ENCODE measurements at places on chromosomes 5 and 9.

GRCh38 chr9:86464242-86464641 lies 110.0 kb upstream of the TUT7 start:
- DNase-seq: no peak

GRCh38 chr9:93682155-93682968 lies 106.0 kb downstream of the PHF2 start:
- DNase-seq: peak; percentile 73

DNA sequence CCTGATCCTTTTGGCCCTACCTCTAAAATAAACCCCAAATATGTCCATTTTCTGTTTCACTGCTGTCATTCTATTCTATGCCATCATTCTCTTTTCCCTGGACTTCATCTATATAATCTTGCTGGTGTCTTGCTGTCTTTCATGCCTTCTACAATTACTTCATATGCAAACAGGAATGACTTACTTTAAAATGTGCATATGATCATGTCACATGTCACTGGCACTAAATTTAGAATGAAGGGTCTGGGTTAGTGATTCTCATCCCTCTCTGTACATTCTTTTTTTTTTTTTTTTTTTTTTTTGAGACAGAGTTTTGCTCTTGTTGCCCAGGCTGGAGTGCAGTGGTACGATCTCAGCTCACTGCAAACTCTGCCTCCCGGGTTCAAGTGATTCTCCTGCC lies 22.9 kb downstream of the FAF2 start:
- no peak for DNase-seq

DNA sequence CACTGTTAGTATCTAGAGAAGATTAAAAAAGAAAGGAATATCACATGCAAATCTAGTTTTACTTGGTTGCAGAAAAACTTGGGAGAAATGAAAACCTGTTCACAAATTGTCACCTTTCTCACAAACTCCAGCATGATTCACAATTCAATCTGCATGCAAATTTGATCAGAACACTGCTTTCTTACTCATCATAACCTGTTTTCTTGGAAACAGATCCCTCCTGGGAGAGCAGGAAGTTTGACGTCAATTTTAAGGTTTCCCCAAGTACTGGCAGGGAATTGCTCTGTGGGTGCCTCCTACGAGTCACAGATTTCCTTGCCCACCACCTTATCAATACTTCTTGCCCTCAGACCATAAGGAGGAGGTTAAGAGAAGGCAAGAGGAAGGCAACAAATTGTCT lies 30.2 kb upstream of the HTR4 start:
- no peak for DNase-seq

DNA sequence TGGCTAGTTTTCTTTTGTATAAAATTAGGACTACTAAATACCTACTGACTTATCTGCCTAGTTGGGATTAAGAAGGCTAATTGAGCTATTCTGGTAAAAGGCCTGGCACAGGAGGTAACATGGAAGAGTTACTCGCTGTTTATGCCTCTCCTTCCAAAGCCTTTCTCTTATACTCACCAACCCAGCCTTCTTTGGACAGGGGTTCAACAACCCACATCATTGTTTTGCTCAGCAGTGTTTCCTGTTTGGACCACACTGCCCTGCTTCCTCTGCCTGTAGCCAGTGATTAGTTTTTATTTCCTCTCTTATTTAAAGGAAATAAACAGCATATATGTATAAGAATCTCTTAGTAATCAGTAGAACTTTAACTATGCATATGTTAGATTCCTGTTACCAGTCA lies 85.1 kb upstream of the TLX3 start:
- no peak for DNase-seq

GRCh38 chr5:133664422-133664821 lies 52.1 kb upstream of the FSTL4 start:
- DNase-seq: no peak

- no peak for DNase-seq
Observed at GRCh38 chr5:159906463-159906862, 9.8 kb upstream of the ADRA1B start.

DNA sequence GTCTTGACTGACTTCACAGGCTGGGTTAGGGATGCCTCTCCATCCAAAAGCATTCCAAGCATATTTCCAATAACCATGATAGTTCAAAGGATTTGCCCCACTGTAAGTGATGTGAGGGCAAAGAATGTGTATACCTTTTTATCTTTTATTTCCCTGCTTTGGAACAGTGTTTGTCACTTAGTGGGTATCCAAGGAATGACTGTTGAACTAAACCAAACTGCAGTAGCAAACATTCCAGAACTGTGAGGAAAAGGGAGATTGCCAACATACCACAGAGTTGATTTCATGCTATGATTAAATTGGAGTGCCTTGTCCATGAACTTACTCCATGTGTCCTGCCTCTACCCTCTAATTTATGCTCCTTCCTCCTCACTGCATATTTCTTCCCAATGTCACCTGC lies 400.0 kb downstream of the KIAA0825 start:
- no peak for DNase-seq

- no peak for DNase-seq
Observed at GRCh38 chr9:89935115-89935514, 330.3 kb downstream of the GADD45G start.

DNA sequence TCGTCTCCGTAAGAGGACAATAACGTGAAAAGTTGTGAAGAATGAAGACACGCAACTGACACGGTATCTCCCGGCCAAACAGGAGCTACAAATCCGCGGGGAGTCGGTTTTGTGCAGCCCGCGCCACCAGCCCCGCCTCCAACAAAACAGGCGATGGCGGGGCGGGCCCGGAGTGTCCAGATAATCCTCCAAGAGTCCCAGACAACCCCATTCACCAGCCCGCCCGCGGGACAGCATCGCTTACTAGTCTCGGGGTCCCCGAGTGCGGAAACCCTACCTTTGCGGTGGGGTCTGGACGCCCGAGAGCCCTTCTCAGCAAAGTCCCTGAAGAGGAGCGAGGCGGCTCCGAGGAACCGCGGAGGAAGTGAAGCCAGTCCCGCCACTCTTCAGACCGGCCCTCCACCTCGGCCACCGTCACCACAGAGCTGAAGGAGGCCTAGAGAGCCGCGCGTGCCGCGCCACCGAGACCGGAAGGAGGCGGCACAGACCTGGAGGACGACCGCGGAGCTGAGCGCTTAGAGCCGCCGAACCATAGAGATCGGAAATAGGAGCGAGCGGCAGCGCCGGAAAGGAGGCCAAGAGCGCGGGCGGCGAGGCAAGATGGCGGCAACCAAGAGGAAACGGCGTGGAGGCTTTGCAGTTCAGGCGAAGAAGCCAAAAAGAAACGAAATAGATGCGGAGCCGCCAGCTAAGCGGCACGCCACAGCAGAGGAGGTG lies at the start of the genes BRIX1 and RAD1:
BRIX1 (plus strand) TSS at position 573 of the 717 bp plus-strand sequence; CDS start at position 601, 28 bp downstream.
RAD1 (minus strand) TSS at position 366 of the 717 bp plus-strand sequence. CDS start 612 bp downstream, outside the sequence.
- peak; percentile 98 for DNase-seq

- no peak for DNase-seq
Observed at GRCh38 chr9:130171226-130172148, 717 bp upstream of the NCS1 start.

DNA sequence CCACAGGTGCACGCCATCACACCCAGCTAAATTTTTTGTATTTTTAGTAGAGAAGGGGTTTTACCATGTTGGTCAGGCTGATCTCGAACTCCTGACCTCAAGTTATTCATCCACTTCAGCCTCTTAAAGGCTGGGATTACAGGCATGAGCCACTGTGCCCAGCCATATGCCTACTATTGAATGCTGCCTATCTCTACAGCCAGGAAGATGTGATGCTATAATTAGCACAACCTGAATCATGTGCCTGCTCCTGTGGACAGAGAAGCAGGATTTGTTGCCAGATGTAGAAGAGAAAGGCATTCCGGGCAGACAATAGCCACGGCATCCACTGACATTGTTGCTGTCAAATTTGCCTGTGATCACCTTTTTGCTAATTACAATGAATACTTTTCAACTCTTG lies 24.4 kb upstream of the MLLT3 start:
- DNase-seq: no peak

DNA sequence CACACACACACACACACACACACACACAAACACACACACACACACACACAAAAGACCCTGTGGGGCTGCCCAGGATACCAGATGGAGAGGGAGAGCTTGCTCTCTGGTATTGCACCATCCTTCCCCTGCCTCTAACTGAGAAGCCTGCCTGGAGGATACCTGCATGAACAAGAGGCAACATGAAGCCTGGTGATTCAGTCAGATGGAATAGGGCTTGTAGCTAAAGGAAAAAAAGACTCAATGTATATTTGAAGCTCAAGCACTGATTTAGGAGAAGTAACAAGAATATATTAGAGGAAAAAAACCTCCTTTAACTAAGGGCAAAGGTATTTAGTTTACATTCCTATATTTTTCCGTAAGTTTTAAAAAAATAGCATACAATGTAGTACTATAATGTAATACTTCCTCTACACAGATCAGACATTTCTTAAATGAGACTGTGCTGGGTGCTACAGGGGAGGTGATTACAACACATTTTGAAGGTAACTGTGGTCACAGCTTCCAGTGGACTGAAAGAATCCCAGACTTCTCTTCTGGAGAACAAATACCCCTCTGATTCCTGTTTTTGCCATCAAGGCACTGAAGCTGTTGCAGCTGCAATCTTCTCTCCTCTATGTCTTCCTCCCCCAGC lies 169.3 kb downstream of the DCP2 start:
- no peak for DNase-seq

GRCh38 chr9:77802515-77803293 lies 154.6 kb upstream of the GNA14 start:
- DNase-seq: no peak

DNA sequence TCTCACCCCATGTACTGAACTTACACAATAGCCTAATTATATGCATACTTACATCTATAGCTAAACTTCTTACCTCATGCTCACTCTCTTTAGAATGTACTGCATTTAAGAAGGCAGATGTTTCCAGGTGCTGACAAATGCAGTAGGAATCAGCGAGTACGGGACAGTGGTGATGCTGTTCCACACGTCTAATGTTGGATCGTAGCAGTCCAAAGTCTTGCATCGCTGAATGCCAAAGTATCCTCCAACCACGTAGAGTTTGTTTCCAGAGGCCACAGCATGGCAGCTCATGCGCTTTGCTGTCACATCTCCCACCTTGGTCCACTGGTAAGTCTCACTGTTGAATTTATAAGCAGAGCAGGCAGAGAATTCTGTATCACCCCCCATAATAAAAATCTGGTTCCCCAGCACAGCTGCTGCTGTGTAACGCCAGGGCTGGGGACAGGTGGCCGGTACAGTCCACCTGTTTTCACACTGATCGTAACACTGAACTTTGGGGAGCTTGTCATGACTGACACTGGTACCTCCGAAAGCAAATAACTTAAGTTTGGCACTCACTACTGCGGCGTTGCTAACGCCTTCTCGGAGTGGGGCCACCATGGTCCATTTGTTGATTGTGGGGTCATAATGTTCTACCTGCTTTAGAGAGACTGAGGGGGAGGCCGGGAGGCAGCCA lies 5.8 kb downstream of the ENC1 start:
- DNase-seq: no peak

GRCh38 chr5:130116462-130116861 lies 212.2 kb downstream of the CHSY3 start:
- DNase-seq: no peak

GRCh38 chr9:84583866-84584265 lies 85.7 kb upstream of the NTRK2 start:
- no peak for DNase-seq

DNA sequence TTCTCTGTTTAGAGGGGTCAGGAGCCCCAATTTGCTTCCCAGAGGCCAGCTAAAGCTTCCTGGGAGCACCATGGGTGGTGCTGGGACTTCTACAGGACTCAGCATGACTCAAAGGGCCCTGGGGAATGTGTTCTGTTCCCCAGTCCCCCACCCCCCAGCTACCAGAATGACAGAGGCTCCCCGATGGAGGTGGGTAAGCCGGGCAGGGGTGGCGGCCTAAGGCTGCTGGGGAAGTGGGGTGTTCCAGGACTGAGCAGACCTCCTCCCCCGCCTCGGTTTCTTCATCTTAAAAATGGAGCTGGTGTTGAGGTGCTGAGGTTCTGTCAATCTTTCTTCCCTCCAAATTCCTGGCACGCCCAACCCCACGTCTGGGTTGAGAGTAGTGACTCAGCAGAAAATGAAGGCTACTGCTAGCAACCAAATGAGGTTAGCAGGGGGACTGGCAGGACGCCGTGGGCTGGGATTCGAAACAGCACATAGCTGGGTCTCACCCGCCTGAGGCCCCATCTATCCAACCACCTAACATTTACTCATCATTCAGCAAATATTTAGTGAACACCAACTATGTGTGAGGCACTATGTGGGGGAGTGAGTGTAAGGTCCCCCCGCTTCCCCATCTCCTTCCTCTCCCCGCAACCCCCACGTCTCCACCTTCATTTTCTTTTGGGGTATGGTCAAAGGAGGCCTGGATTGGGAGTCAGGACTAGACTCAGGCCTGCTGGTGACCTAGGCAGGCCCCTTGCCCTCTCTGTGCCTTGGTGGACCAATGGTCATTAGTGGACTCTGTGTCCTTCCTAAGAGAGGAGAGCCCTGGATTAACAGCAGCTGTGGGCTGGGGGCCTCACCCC lies 50.2 kb downstream of the C9orf50 start:
- peak; percentile 12 for DNase-seq

DNA sequence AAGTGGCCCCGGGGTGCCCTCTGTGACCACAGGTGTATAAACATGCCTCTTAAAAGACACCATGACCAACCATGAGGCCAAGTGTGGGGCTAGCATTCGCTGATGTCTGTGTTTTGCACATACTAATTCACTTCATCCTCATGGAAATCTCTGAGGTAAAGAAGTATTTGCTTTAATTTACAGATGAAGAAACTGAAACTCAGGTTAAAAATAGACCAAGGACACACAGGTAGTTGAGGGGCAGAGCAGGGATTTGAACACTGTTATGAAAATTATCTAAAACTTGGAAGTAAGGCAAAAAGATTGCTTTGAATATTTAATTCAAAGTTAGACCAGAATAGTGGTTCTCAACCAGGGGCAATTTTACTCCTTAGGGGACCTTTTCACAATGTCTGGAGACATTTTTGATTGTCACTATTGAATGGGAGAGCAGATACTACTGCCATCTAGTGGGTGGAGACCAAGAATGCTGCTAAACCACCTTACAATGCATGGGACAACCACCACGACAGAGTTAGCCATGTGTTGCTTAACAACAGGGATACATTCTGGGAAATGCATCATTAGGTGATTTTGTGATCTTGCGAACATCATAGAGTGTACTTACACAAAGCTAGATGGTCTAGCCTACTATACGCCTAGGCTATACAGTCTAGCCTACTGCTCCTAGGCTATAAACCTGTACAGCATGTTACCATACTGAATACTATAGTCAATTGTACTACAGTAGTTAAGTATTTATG lies 8.0 kb upstream of the FXN start:
- DNase-seq: peak; percentile 77

DNA sequence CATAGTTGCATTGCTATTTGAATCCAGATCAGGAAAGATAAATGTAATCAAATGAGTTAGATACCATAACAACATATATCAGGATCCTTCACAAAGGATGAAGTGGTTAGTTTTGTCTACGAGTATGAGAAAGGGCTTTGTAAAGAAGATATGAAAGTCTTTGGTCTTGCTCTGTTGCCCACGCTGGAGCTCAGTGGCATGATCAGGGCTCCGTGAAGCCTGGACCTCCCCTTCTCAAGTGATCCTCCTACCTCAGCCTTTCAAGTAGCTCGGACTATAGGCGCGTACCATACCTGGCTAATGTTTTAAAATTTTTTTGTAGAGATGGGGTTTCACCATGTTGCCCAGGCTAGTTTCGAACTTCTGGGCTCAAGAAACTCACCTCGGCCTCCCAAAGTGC lies 1.8 kb downstream of the SMC5 start:
- DNase-seq: no peak

GRCh38 chr5:142726188-142726731 lies 40.4 kb upstream of the FGF1 start:
- DNase-seq: peak; percentile 39

GRCh38 chr5:54062958-54063357 lies 247.4 kb downstream of the ARL15 start:
- no peak for DNase-seq

GRCh38 chr9:37465249-37466036 lies at the start of gene ZBTB5:
Gene ZBTB5 (minus strand): TSS chr9:37465450. CDS start chr9:37442551, 22,899 bp downstream.
- peak; percentile 99 for DNase-seq

GRCh38 chr5:100749771-100750284 lies 153.3 kb downstream of the ST8SIA4 start:
- DNase-seq: no peak
